SK-N-SH (cell line): ENCODE measurements at places on chromosomes 3 and 15. TPM values are rescaled to one million over a fixed set of nuclear protein-coding genes. Genes with fewer than 3 reads are reported as not detected.

- no peak for DNase-seq
Measured at GRCh38 chr3:36215241-36215640, 165.1 kb upstream of the STAC start.

DNA sequence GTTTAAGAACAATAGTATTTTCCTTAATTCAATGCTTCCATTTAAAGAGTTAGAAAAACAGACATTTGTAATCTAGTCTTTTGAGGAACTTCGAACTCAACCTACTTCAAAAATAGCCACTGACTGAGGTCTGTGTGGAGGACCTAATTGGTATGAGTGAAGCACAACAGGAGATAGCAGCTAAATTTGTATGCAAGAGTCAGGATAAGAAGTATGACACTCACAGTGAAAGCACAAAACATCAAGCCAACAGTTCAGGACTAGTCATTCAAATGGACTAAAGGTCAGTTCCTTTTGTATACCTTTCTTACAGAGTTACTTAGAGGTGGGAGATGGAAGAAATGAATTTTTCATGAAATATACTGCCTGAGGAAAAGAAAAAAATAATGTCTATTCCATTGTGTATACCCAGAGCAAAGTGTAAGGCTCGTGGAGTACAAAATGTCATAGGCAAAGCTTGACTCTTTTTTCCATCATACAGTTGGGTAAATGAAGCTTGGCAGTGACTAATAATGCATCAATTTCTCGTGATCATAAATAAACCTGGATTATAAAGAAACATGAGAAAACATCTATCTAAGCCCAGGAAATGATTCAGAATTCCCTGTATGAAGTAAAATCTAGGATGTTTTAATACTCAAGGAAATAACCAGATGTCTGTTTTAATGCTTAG lies 1005.2 kb upstream of the CADM2 start:
- DNase-seq: no peak

GRCh38 chr3:69013253-69014021 lies at the start of gene EOGT:
TSS of gene EOGT (minus strand) at chr3:69013684. CDS start at chr3:69009846, 3,838 bp downstream.
- DNase-seq: peak; percentile 94

Gene MESP2
- 0.21 and 0.31 TPM in 2 replicates for polyA plus RNA-seq

Gene KBTBD8
- polyA plus RNA-seq: 0.36 and 0.55 TPM in 2 replicates

Gene MCTP2
- polyA plus RNA-seq: 0.26 and 0.52 TPM in 2 replicates
